ENCODE measurements at places on chromosomes 5 and 9. TPM values are rescaled to one million over a fixed set of nuclear protein-coding genes. Genes with fewer than 3 reads are reported as not detected.

EDIL3 gene
- not detected for total RNA-seq

RGMB gene
- 25.0 TPM for total RNA-seq

C5orf46 gene
- total RNA-seq: not detected

RECK gene
- 12.1 TPM for total RNA-seq

CCNJL gene
- total RNA-seq: not detected

FOXD4L6 gene
- not detected for total RNA-seq

RELL2 gene
- total RNA-seq: 22.3 TPM

SLC22A4 gene
- total RNA-seq: not detected

IL6ST gene
- total RNA-seq: 131 TPM

ENTPD8 gene
- not detected for total RNA-seq

- DNase-seq: no peak
Measured at GRCh38 chr9:93252116-93252780, 68.3 kb downstream of the WNK2 start.

- no peak for DNase-seq
Measured at GRCh38 chr9:98851730-98852459, 44.4 kb downstream of the GALNT12 start.

DNA sequence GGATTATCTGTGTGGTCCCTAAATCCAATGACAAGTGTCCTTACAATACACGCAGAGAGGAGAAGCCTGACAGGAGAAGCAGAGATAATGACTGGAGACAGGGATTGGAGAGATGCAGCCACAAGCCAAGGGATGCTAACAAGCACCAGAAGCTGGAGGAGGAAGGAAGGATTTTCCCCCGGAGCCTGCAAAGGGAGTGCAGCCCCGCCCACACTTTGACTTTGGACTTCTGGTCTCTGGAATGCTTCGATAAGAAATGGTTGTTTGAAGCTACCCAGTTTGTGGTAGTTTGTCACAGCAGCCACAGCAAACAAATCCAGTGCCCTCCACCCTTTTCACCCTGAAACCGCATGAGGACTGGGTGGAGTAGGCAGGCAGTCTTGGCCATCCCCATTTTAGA, 77.2 kb upstream of the BOD1 start:
- no peak for DNase-seq

DNA sequence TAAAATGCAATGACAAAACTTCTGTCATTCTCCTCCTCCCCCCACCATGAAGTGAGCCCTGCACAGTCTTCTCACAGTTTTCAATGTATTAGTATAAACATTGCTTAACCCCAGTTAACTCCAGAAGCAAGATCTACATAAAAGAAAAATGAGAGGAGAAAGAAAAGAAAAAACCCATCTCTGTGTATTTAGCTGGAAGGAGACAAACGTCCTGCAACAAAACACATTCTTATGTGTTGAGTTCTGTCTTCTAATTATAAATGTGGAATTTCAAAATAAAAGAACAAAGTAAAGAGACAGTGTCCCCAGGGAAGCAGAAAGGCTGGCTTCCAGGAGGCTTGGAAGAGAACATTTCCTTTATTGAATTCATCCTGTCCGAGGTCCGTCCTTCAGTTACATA, 491.9 kb upstream of the TUSC1 start:
- DNase-seq: no peak

DNA sequence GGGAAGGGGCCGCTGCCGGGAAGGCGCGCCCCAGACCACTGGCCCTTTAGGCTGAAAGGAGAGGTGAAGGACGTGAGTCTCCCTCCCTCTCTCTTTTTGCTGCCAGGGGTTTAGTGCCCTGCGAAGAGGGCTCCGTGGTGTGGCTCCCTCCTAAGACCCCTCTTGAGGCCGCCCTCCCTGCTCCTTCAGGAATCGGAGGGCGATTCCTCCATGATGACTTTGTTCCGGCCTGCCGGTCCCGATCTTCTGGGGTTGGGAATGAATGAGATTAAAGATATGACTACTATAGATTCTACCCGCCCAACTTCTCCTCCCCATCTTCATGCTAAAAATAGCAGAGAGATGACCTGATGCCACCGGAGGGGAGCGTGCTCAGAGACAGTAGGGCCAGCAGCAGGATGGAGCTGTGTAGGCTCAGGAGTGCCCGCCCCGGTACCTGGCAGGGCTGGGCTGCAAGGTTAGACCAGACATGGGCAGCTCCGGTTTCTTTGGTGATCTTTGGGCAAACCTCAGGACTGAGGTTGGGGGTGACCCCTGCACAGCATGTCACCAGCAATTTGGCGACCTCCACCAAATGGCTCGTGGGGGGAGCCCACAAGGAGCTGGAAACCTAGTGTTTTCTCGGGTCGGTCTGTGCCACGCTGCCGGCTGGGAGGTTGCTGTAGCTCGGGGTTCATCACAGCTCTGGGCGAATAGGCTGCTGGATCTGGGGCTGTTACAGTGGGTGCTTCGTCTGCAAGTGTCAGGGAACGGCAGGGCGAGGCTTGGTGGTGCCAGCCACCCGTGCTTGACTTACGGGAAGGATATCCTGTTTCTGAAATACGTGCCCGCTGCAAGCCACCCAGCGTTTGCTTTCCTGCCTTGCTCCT, 1.7 kb downstream of the OLFM1 start:
- DNase-seq: no peak

DNA sequence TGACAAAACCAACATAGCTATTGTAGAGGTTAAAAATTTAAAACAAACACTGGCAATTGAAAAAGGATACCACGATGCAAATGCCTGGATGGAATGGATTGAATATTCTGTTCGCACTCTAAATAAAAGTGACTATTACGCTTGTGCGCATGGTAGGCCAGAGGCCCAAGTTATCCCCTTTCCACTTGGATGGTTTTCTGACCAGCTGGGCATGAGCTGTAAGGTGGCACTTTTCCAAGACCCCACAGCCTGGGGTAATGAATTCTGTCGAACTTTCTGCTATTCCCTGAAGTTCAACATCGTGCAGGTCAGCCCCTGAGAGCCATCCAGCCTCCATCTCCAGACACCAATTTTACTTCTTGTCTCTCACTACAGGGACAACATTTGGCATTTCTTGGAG, 5.4 kb upstream of the RNF180 start:
- DNase-seq: no peak

- DNase-seq: no peak
Measured at GRCh38 chr9:136725612-136726011, 13.2 kb downstream of the DIPK1B start.

- DNase-seq: no peak
Measured at GRCh38 chr9:35488566-35489312, 1.2 kb upstream of the RUSC2 start.

DNA sequence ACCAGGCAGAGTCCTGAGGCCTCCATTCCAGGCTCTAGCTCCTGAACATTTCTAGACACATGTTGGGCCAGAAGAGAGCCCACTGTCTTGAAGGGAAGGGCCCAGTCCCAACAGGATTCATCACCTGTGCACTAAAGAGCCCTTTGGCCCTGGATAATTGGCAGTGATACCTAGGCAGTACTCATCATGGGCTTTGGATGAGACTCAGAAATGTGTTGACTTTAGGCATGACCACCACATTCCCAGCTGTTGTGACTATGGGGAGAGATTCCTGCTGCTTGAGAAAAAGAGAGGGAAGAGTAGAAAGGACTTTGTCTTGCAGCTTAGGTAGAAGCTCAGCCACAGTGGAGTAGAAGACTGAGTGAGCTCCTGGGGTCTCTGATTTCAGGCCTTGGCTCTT, 138.4 kb upstream of the DAPK1 start:
- DNase-seq: no peak

DNA sequence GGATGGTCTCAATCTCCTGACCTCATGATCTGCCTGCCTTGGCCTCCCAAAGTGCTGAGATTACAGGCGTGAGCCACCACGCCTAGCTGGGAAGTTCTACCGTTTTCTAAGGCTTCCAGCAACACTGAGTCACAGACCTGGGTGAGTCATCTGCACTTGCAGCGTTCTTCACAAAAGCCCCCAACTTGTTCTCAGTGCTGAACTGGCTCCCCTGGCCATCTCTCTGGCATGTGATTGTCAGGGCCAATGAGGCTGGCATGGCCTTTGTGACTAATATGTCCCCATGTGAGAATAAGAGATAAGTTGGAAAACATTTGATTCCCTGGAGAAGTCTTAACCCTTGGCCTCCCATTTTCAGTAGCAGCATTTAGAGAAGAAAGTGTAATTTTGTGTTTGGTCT, 124.4 kb downstream of the WDR41 start:
- DNase-seq: no peak

DNA sequence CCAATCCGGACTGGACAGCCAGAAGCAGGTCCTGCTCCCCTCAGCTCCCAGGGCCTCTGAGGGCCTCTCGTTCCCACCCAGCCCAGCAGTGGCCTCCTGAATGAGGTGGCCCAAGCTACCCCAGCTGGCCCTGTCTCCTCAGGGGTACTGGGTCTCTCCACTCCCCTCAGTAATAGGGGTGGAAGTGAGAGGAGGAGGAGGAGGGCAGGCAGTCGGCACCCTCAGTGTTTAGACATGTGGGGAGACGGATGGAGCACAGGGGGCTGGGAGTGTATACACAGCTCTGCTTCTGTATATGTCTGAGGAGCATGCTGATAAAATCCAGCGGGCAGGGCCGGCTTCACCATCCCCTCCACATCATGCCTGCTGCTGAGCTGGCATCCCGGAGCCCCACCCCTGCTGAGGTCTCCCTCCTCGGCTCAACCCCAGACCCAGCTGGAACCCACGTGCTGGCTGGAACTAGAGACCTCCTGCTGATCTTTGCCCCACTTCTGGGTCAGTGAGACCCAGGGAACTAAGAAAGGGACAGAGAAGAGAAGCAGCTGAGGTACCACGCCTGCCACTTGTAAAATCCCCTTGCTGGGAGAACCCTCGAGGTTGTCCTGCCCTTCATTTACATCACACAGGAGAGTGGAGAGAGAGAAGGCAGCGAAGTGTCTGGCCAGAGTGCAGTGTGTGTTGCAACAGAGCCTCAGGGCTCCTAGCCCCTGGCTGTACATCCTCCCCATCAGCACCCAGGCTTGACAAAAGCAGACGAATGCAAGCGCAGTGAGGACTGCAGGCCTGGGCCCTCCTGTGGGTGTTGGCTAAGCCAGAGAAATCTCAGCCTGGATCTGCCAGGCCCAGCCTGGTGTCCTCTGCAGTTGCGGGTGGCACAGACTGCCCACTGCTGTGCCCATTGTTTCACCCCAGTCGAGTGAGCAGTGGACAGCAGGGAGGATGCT, 77.5 kb downstream of the PSD2 start:
- no peak for DNase-seq

DNA sequence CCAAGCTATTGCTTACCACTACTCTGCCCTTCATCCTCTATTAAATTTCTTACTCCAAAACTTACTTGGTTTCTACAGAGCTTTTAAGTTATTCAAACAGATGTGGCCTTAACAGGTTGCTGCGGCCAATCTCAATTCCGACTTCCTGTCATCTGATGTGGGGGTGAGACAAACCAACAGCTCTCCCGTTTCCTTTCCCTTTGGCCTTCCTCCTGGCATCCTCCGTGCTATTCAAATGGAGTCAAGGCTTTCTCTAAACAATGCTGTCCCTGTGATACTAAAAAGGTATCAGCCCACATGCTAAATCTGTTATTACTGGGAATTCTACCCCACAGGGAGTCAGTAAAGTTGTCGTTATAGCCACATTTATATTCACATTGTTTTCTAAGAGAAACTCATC, 11.8 kb downstream of the RBM18 start:
- DNase-seq: no peak

GRCh38 chr5:175855041-175855720, 16.2 kb upstream of the CPLX2 start:
- DNase-seq: no peak

GRCh38 chr5:40292006-40292405, 387.7 kb upstream of the PTGER4 start:
- DNase-seq: no peak

DNA sequence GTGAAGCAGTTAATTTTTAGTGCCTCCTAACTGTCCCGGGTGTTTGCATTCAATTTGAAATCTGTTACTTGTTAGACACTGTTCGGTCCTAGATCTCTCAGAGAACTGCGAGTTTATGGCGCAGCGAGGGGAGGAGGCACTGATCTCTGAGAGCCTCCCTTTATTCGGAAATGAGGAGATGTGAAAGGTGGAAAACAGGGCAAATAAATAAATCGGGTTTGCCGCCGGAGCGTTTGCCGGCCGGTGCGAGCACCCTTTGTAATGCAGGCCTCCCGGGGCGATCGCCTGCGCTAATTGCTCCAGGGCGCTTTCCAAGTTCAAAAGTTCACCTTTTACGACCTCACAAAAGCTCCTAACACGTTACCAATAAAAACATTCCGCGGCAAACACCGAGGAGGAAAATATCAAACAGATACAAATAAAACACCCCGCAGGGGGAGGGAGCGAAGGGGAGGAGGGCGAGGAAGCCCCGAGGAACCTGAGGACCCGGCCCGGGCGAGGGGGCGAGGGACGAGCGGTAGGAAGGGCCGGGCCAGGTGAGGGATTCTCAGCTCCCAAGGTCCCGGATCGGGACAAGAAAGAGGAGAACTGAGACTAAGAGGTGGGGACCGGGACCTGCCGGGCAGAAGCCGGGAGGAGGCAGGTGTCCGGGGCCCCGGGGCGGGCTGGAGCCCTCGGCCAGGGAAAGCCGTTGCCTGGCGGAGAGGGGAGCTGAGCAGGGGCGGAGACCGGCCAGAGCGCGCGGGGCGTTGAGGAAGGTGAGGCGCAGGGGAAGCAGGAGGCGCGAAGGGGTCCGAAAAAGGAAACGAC, 1.4 kb downstream of the NR6A1 start:
- no peak for DNase-seq

- no peak for DNase-seq
Measured at GRCh38 chr9:124569942-124570341, 62.7 kb upstream of the NR5A1 start.

GRCh38 chr9:16060436-16061129, 507.7 kb downstream of the CCDC171 start:
- no peak for DNase-seq

DNA sequence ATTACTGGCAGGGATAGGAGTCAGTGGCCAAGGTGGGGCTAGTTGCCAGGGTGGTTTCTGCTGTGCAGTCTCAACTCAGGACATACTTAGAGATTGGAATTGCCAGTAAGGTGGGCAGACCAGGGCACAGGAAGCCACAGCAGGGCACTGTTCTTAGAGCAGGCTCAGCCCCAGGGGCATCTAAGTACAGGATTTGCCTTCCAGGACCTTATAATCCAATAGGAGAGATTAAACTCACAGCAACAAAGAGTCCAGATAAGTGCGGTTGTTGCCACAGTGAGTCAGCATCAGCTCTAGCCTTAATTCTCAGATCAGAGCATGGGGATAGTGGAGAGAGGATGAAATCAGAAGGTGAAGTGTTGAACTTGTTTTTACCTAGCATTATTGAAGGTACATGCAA, 265.8 kb upstream of the TRPC7 start:
- no peak for DNase-seq

- DNase-seq: no peak
Measured at GRCh38 chr5:4019009-4019769, 423.6 kb downstream of the IRX1 start.

Measured in naive thymus-derived CD8-positive, alpha-beta T cell (primary cell).